ENCODE measurements at places on chromosomes 12 and 14.

GRCh38 chr12:88922816-88923215, 342.5 kb upstream of the KITLG start:
- no peak for DNase-seq

DNA sequence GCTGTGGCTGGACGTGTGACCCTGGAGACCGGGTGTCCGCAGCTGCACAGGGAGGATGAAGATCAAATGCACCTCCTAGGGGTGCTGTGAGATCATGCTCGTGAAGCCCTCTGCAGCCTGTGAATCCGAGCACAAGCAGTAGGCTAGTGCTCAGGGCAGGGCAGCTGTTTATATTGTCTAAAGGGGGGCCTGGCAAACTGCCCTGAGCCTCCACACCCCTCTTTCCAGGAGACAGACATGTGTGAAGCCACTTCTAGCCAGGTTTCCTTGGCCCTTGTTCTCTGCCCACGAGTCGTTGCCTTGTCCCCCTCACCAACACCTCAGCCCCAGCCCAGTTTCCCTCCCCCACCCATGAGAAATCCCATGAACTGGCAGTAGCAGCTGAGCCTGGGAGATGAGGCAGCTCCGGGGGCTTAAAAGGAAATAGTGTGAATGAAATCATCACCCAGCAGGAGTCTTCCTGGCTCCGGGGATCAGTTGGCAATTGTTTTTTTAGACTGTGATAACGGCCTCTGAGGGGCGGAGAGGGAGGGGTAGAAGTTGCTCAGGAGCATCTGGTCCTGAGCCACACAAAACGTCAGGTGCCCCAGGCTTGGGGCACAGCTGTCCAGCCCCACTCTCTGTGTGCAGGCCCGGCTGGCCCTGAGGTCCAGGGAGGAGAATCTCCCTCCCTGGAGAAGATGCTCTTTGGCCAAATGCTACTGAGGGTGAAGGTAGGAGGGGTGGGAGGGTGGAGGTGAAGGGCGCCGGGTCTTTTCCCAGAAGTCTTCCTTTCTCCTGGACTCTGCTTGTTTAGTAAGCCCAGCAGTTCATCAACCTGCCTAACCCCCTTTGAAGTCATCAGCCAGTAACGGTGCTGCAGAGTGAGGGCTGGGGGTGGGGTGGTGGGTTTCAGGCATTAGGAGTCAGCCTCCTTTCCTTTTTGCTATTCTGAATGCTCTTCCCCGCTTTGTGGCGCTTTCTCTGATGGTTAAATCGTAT, 4.0 kb downstream of the FGF6 start:
- DNase-seq = peak; percentile 65

DNA sequence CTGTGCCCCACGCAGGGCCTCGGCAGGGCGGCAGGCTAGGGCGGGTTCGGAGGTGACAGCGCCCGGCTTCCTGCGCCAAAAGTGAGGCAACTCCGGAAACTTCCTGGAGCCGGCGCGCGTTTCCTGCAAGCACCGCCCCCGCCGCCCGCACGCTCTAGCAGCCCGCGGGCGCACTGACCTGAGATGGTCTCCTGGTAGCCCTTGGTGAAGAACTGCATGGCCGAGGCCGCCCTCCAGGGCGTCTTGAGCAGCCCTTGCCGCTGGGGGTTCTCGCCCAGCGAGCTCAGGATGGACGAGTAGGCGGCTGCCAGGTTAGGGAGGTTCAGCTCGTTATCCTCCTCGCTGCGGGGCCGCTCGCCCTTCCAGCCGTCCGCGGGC, 494 bp downstream of the GCH1 start:
- peak; percentile 21 for DNase-seq

GRCh38 chr12:106145539-106146447, 7.0 kb upstream of the NUAK1 start:
- DNase-seq = no peak

DNA sequence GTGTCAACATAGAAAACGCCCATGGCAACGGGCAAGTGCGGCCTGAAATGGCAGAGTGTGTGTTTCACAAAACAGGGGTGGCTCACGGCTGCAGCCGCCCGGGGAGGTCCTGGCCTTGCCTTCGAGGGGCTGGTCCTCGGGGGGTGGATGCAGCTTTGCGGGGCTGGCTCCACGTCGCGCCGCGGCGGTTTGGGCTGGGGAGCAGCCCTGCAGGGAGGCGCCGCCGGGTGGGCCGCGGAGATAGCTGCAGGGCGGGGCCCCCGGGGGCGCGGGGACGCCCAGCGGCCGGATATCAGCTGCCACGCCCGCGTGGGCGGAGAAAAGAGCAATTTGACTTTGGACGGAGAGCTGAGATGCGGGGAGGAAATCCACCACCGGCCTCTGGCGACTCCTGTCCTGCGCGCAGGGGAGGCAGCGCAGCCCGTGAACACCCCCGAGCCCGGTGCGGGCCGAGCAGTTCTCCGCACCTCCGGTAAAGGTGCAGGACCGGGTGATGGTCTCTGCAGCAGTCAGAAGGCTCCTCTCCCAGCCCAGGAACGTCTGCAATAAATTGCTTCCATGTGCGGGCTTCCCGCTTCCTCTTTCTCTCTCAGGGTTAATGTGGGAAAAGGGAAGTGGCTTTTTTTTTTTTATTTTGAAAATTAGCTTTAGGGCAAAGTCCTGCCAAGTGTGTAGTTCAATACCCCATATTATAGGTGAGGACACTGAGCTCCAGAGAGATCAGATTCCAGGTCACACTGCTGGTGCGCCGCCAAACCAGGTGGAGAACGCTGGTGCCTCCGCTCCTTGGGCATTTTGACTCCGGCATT, 110.5 kb downstream of the ARF6 start:
- DNase-seq = no peak

DNA sequence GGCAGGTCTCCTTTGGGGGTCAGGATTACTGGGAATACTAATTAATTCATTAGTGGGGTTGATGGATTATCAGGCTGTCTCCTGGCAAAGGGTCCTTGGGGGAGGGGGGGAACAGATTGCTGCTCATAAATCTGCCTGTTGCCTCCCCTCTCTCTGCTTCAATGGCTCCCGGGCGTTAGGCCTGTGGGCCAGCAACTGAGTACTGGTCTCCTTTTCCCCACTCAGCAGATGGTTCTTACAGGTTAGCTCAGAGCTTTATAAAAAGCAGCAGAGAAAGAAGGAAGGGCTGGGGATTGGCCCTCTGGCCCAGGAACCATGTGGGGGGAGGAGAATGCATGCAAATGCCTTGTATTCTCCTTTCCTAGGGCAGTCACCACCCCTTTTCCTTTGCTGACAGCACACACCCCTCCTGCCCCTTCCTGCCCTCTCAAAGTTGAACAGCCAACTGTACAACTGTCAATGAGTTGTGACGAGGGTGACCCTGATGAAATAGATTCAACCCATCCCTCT, 2.3 kb upstream of the NEUROD4 start:
- DNase-seq = peak; percentile 97

DNA sequence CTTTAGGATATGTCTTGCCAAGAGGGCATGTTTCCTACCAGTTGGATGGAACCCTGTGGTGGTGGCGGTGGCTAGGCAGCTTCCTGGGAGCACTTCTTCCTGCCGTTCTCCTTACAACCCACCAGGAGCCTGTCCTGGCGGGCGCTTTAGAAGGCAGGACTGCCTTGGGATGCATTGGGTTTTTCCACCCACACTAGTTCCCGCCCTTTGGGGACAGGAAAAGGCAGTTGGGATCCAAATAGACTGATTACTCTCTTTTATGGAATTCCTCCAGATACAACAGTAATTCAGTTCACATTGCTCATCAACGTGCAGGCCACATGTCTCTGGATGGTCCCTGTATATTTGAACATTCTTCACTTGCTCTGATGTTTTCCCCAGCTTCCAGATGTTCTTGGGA, 305.7 kb upstream of the SSTR1 start:
- DNase-seq = no peak

DNA sequence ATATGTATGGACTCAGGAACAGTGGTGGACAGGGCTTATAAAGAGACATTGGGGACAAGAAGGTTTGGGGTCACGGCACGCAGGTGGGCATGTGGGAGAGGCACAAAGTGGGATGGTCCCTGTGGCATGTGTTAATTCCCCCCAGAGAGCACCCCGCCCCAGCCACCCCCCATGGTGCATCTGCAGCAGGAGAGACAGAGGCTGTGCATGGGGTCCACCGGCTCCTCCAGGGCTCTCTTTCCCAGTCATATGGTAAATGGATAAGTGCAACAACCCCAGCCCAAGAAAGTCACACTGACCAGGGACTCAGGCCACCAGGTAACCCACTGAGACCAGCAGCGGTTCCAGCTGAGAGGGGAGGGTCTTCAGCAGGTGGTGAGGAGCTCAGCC, 242.1 kb downstream of the BCL11B start:
- DNase-seq = no peak

DNA sequence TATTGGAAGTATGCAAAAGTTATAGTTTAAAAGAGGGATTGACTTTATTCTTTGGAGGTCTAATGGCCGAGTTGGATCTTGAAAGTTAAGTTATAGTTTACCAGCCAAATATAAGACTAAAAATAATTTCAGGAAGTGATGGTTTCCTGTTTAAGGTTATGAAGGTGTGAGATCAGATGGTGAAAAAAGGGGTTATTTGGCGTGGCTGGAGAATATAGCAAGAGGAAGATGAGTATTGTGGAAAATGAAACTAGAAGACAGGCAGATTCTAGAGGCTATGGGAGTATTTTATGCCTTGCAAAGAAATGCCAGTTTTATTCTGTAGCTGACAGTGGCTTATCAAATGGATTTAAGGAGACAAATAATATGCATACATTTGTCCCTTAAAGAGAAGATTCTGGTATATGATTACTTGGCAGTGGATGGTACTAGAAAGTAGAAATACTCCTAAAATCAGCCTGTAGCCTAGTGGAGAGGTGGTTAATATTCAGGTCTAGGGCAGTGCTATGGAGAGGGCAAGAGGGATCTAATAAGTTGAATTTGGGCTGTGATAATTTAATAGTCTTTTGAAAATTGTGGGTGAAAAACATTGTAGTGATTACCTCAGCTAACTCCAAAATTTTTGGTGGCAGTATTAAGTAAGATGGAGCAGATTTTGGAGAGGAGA, 1091.8 kb upstream of the ATXN7L3B start:
- no peak for DNase-seq

DNA sequence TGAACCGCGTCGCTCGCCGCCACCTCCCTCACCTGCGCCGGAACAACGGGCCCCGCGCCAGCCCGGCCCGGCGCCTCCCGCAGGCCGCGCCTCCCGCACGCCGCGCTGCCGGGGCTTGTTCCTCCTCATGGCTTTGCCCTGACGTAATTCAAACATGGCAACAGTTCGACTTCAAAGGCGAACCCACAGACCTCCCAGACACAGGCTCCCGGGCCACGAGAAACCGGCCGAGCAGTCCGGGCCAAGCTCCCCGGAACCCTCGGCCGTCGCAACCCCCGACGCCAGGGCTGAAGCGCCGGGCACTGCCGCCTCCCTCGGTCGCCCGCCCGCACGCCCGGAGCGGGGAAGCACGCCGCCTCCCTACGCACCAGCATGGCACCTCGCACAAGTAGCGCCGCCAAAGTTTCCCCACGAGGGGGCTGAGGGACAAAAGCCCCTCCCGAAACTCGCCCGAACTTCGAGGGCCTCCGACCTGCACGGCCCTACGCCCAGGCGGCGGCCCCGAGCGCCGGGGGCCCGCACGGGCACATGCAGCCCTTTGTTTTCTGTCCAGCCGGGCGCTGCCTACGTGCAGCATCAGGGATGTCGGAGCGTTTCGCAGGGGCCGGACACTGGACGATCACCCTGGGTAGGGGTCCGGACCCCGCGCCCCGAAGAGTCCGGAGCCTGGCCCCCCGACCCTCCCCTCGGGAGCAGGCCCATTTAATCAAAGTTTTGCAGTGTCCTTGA, 1.7 kb downstream of the SINHCAF start:
- DNase-seq = no peak

DNA sequence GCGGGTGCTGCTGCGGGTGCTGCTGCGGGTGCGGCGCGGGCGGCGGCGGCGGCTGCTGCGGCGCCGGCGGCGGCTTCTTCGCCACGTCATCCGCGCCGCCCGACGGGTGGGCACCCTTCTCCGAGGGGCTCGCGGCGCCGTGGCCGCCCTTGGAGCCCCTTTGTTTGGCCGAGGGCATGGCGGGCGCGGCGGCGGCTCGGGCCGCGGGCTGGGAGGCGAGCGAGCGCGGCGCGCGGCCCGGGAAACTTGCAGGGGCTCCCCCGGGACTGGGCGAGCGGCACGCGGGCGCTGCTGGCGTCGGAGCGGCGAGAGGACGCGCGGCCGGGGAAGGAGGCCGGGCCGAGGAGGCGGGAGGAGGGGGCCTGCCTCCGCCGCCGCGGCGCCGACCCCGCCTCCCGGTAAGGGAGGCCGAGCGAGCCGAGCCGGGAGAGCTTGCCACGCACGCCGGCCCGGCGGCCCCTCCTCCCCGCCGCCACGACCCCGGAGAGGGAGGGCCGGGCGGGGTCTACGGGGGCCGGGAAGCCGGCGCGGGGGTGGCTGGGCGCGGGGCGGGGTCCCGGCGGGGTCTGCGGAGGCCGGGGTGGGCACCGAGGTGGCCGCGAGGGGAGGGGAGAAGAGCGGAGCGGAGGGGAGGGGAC, at the start of gene CKAP4:
CKAP4 (minus strand) TSS at position 347 of the 638 bp plus-strand sequence; CDS start at position 178, 169 bp downstream.
- DNase-seq = no peak

All from NCI-H524 treated with DMSO at 0.1 percent for 48 hours (cell line).